ENCODE measurements at places on chromosomes 3 and 15. TPM values are rescaled to one million over a fixed set of nuclear protein-coding genes. Genes with fewer than 3 reads are reported as not detected.

GRCh38 chr3:78825858-78826215, 942.0 kb downstream of the ROBO1 start:
- peaks cover 6% of the 10 kb centered on the region for H3K4me1 ChIP-seq
- no peak overlapping the region for H3K4me3 ChIP-seq
- no peak overlapping the region for H3K27ac ChIP-seq
- peaks cover 2% of the 10 kb centered on the region for H3K36me3 ChIP-seq
- H3K27me3 ChIP-seq: no peaks in the 10 kb centered on the region

DNA sequence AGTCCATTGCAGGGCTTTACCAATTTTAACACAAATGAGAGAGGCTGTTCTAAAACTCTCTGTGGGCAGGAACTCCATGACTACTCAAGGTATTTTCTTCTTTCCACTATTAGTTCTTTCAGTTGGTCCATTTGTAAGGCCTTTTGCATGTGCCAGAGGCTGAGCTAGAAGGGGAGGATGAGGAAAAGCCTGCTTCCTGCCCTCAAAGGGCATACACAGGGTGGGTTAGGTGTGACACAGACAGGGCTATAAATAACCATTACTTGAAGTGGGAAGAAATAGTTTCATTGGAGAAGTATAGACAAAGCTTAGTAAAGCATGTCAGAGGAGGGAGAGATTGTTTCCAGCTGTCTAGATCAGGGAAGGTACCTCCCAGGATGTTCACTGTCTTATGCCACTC, 52.1 kb upstream of the PRTG start:
- no peaks in the 10 kb centered on the region for H3K36me3 ChIP-seq
- no peak for DNase-seq
- H3K4me1 ChIP-seq: no peaks in the 10 kb centered on the region
- H3K4me3 ChIP-seq: no peak overlapping the region

GRCh38 chr3:153970047-153970446, 151.1 kb upstream of the ARHGEF26 start:
- no peak for DNase-seq
- no peak overlapping the region for H3K4me3 ChIP-seq
- no peaks in the 10 kb centered on the region for H3K36me3 ChIP-seq
- peaks cover 3% of the 10 kb centered on the region for H3K4me1 ChIP-seq

DNA sequence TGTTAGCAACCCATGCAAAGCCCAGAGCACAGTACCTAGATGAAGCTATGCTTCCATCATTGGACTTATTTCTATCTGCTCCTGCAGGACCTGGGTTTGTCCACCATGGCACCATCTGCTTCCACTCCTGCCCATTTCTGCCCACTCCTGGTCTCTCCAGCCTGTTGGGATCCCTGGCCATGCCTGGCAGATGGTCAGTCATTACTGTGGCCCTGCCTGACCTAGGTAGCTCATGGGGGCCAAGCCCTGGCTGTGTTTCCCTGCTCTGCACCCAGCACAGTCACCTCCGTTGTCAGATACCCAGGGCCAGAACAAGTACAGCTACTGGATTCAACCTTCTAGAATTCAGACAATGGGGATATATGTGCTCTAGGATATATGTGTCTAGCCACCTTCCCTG, 185.8 kb upstream of the TLE3 start:
- no peak overlapping the region for H3K4me3 ChIP-seq
- H3K27ac ChIP-seq: no peak overlapping the region
- H3K27me3 ChIP-seq: no peaks in the 10 kb centered on the region
- H3K4me1 ChIP-seq: peaks cover 11% of the 10 kb centered on the region

- peak; percentile 64 for DNase-seq
- H3K4me3 ChIP-seq: peak overlapping the region; percentile 69
- H3K36me3 ChIP-seq: no peaks in the 10 kb centered on the region
- peak overlapping the region; percentile 51 for H3K27ac ChIP-seq
- peaks cover 66% of the 10 kb centered on the region for H3K4me1 ChIP-seq
- no peaks in the 10 kb centered on the region for H3K27me3 ChIP-seq
Measured at GRCh38 chr15:31440754-31441311, 114.2 kb downstream of the KLF13 start.

- DNase-seq: no peak
- H3K27ac ChIP-seq: no peak overlapping the region
- peaks cover 7% of the 10 kb centered on the region for H3K27me3 ChIP-seq
- H3K4me3 ChIP-seq: no peak overlapping the region
- H3K36me3 ChIP-seq: no peaks in the 10 kb centered on the region
Measured at GRCh38 chr3:54755756-54756155, 172.1 kb downstream of the LRTM1 start.

- H3K27ac ChIP-seq: no peak overlapping the region
- peaks cover 6% of the 10 kb centered on the region for H3K36me3 ChIP-seq
- DNase-seq: no peak
- no peak overlapping the region for H3K4me3 ChIP-seq
Measured at GRCh38 chr3:113354307-113354706, 87.0 kb downstream of the CFAP44 start.

- peaks cover 14% of the 10 kb centered on the region for H3K4me1 ChIP-seq
- no peak for DNase-seq
- H3K36me3 ChIP-seq: no peaks in the 10 kb centered on the region
- no peaks in the 10 kb centered on the region for H3K27me3 ChIP-seq
- H3K4me3 ChIP-seq: no peak overlapping the region
Measured at GRCh38 chr3:42746455-42747450, 26.3 kb downstream of the CCDC13 start.

The KIF15 gene
- 36.2 TPM for total RNA-seq

The GPR149 gene
- total RNA-seq: not detected

DNA sequence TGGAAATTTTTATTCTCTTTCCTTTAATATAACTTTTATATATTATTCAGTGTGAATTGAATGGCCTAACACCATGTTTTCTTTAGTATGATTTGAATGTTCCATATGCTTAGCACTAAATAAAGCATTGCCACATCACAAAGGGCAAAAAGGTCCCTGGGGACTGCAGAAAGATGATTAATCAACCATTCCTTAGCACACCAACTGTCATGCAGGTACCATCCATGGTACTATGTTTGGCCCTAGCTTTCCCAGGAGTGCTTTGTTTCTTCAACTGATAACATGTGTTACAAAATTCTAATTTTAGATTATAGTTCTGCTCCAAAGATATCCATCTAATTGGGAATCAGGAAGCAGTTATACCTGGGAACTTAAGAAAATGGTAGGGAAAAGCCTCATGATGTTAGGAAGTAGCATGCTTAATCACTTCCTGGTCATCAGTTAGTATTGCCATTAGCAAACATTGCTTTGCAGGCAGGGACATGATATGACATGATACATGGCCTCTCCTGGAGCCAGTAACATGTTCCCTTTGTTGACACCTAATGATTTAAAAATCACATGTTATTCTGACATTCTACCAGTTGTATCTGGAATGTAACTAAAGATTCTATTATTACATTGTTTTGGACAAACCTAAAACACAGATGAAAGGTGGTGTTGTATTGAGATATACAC, 712.6 kb upstream of the GBE1 start:
- DNase-seq: no peak
- H3K4me1 ChIP-seq: no peaks in the 10 kb centered on the region
- no peaks in the 10 kb centered on the region for H3K27me3 ChIP-seq
- no peak overlapping the region for H3K27ac ChIP-seq
- no peaks in the 10 kb centered on the region for H3K36me3 ChIP-seq
- H3K4me3 ChIP-seq: no peak overlapping the region

The MKRN3 gene
- 1.4 TPM for total RNA-seq

- no peak for DNase-seq
- H3K27ac ChIP-seq: no peak overlapping the region
- no peak overlapping the region for H3K4me3 ChIP-seq
- no peaks in the 10 kb centered on the region for H3K4me1 ChIP-seq
Measured at GRCh38 chr3:157363393-157363792, 73.3 kb upstream of the PTX3 start.

The GOLGA6B gene
- not detected for total RNA-seq

- H3K4me3 ChIP-seq: no peak overlapping the region
- no peak overlapping the region for H3K27ac ChIP-seq
- peaks cover 4% of the 10 kb centered on the region for H3K4me1 ChIP-seq
- H3K36me3 ChIP-seq: no peaks in the 10 kb centered on the region
- no peaks in the 10 kb centered on the region for H3K27me3 ChIP-seq
Measured at GRCh38 chr3:58184309-58184981, 26.3 kb downstream of the DNASE1L3 start.

GRCh38 chr3:12442654-12443501, 41.4 kb upstream of the TSEN2 start:
- no peaks in the 10 kb centered on the region for H3K36me3 ChIP-seq
- H3K4me3 ChIP-seq: no peak overlapping the region
- no peak for DNase-seq
- no peak overlapping the region for H3K27ac ChIP-seq
- H3K27me3 ChIP-seq: peaks cover 12% of the 10 kb centered on the region
- H3K4me1 ChIP-seq: no peaks in the 10 kb centered on the region

DNA sequence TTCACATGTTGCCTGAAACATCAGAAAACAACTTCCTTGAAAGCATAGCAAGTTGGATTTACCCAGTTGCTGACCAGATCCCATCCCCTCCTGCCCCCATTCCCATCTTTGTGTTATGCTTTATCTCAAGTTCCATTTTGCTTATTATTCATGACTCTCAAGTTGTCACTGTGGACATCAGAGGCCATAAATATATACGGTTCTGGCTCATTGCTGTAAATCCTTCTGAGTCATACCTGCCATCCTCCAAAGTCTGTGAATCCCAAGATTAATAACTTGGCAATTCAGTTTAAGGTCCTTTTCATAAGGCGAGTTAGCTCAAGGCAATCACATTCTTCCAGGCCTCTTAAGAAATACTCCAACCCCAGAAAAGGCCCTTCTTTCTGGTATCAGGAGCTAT, 126.2 kb upstream of the C2CD4B start:
- no peak overlapping the region for H3K27ac ChIP-seq
- H3K36me3 ChIP-seq: no peaks in the 10 kb centered on the region
- H3K27me3 ChIP-seq: peaks cover 47% of the 10 kb centered on the region
- DNase-seq: no peak
- H3K4me3 ChIP-seq: no peak overlapping the region
- no peaks in the 10 kb centered on the region for H3K4me1 ChIP-seq

The GPR27 gene
- total RNA-seq: 0.68 TPM

DNA sequence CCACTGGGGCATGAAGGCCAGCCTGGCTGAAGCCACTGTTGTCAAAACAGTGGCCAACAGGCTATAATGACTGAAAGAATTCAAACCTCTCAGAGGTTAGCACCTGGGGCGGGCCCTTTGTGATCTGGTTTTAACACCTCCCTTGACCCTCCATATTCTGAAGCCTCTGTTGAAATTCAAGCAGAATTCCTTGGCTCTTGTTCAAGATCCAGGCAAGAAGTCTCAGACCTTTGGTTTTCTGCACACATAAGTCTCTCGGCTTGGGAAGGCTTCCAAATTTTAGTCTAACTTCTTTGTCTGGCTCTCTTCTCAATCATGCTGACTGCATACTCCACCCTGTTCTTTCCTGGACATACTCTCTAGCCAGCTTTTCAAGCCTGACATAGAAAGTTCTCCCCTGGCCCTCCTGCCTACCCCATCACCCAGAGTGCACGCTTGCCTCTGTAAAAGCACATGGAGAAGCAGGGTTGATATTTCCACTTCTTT, 144.5 kb downstream of the PDZRN3 start:
- no peak overlapping the region for H3K4me3 ChIP-seq
- H3K27ac ChIP-seq: no peak overlapping the region
- H3K36me3 ChIP-seq: no peaks in the 10 kb centered on the region
- DNase-seq: no peak
- H3K27me3 ChIP-seq: peaks cover 39% of the 10 kb centered on the region

DNA sequence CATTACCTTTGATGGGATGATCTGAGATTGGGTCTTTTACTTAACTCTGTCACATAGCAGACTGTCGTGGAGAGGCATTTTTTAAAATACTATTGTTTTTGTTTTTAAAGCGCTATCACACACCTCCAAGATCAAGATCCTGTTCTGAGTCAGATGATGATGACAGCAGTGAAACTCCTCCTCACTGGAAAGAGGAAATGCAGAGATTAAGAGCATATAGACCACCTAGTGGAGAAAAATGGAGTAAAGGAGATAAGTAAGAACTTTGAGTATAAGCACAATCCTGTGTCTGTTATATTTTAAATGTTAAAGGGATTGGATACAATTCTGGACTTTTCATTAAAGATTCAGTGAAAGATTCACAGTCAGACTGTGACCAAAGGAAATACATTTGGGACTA, 18.4 kb upstream of the ZBTB47 start:
- no peak overlapping the region for H3K4me3 ChIP-seq
- peak overlapping the region; percentile 61 for H3K27ac ChIP-seq
- peaks cover 17% of the 10 kb centered on the region for H3K36me3 ChIP-seq
- no peak for DNase-seq
- H3K27me3 ChIP-seq: no peaks in the 10 kb centered on the region

DNA sequence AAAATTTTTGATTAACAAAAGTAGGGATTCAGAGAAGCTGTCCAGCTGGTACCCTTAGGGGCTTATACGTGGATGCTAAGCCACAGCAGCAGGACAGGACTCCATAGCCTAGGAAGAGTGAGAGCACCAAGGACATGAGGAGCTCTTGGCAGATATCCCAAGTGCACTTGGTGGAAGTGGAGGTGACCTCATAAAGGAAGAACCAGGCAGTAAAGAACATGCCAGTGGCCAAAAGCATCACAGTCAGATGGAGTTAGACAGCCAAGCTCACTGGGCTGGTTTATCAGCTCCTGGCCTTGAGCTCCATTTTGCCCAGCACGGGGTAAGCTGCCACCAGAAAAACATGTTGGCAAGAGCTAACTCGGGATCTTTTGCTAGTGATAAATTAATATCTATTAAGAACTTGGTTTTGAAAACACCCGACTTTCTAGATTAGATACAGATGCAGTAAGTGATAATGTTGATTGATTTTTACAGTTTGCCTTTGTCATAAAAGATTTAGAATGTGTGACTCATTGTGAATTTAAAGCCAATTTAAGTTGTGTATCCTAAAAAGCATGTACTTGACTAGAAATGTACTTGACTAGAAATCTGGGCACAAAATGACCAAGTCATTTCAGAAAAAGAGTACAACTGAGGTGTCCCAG, 108.0 kb downstream of the CMSS1 start:
- peaks cover 25% of the 10 kb centered on the region for H3K36me3 ChIP-seq
- no peaks in the 10 kb centered on the region for H3K27me3 ChIP-seq
- peaks cover 13% of the 10 kb centered on the region for H3K4me1 ChIP-seq
- no peak overlapping the region for H3K4me3 ChIP-seq

GRCh38 chr15:39171944-39172368, 408.9 kb upstream of the THBS1 start:
- H3K27ac ChIP-seq: no peak overlapping the region
- peaks cover 25% of the 10 kb centered on the region for H3K27me3 ChIP-seq
- no peak overlapping the region for H3K4me3 ChIP-seq
- H3K36me3 ChIP-seq: no peaks in the 10 kb centered on the region
- peaks cover 9% of the 10 kb centered on the region for H3K4me1 ChIP-seq

GRCh38 chr15:37143351-37143750, 43.0 kb upstream of the MEIS2 start:
- H3K36me3 ChIP-seq: no peaks in the 10 kb centered on the region
- peaks cover 3% of the 10 kb centered on the region for H3K27me3 ChIP-seq
- no peak for DNase-seq
- peaks cover 3% of the 10 kb centered on the region for H3K4me1 ChIP-seq
- no peak overlapping the region for H3K4me3 ChIP-seq

The CHRM5 gene
- total RNA-seq: not detected

The GALNT15 gene
- not detected for total RNA-seq

GRCh38 chr3:121126033-121126706, 218.2 kb downstream of the STXBP5L start:
- H3K4me3 ChIP-seq: no peak overlapping the region
- no peak overlapping the region for H3K27ac ChIP-seq
- no peaks in the 10 kb centered on the region for H3K27me3 ChIP-seq
- H3K36me3 ChIP-seq: no peaks in the 10 kb centered on the region

GRCh38 chr15:100515758-100516157, 13.0 kb downstream of the CERS3 start:
- no peak overlapping the region for H3K27ac ChIP-seq
- no peak overlapping the region for H3K4me3 ChIP-seq
- no peak for DNase-seq
- no peaks in the 10 kb centered on the region for H3K36me3 ChIP-seq
- no peaks in the 10 kb centered on the region for H3K27me3 ChIP-seq
